CD4-positive, alpha-beta T cell treated with Interleukin-15 for 4 hours (primary cell): ENCODE measurements at places on chromosomes 2 and 18.

- DNase-seq: no peak
These were observed 77.8 kb downstream of the NCKAP5 start for GRCh38 chr2:133490411-133490980.

- DNase-seq: no peak
These were observed at the start of gene TFPI for GRCh38 chr2:187554011-187554703. TFPI (minus strand) TSS chr2:187554435; CDS start chr2:187503768, 50,667 bp downstream.

DNA sequence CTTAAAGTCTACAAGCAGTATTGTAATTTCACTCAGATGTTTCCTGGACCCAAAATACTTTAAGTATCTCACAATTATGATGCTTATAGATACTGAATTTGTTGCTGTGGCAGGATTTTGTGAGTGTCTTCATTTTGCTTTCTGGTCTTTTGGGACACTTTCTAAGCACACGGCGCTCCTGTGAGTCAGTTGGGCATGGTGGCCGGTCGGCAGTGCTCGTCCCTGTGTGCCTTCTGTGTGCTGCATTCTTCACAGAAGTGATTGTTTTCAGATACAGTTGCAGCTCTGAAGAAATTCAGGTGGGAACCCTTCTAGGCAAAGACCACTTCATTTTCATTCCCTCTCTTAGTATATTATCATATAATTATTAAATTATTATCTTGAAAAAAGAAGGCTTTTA is 273.3 kb downstream of the ZNF407 start:
- DNase-seq: no peak

DNA sequence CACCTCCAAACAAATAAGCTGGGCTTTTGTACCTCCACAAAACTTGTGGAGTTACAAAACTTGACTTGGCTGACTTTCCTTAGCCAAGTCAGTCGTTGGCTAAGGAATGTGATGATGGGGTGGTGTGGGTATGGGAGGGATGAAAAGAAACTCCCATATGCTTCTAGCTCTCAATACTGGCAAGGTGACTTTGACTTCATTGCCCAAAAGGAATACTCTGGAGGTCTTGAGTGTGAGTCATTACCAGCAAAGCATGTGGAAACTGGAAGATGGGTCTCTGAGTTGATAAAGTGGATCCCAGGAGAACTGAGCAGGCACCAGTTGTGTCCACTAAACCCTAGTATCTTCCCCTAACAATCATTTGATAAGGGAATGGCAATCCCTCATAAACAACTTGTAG is 226.7 kb downstream of the GULP1 start:
- DNase-seq: no peak

DNA sequence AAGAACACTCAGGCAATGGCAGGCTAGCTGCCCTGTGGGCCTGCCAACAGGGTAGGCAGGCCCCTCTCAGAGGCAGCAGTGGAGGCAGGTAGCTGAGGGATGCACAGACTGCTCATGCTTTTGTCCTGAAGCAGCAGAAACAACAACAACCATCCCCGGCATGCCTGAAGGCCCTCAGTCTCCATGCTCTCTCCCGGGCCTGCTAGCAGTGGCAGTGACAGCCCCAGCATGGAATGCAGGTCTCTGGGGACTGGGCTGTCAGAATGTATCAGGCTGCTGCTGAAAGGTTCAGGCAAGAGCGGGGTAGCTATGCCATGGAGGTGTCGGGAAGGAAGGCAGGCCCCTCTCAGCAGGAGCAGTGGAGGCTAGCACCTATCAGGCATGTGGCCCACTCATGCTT is 209.8 kb downstream of the KCNJ3 start:
- DNase-seq: no peak

DNA sequence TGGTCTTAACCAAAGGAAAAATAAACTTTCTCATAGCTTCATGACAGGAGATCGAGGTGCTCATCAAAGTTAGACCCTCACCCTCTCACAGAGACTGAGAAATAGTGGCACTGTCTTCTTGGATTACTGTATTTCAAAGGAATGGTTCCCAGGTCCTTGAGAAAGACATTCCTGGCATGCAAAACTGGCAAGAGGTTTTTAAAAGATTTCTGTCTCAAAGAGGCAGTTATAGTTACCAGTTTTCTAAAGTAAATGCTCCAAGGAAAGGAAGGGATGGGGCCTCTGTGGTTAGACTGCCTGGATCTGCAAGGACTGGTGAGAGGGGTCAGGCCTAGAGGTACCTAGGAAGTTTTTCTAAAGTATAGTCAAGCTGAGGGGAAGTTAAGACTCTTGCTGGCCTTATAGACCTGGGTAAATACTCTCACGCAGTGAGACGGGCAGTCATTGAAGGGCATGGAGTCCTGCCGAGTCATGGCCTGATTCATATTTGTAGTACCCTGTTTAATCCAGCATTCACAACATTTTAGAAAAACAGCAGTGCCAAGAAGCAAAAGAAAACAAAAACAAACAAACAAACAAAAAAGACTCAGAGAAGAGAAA is 226.1 kb downstream of the DOK6 start:
- no peak for DNase-seq

DNA sequence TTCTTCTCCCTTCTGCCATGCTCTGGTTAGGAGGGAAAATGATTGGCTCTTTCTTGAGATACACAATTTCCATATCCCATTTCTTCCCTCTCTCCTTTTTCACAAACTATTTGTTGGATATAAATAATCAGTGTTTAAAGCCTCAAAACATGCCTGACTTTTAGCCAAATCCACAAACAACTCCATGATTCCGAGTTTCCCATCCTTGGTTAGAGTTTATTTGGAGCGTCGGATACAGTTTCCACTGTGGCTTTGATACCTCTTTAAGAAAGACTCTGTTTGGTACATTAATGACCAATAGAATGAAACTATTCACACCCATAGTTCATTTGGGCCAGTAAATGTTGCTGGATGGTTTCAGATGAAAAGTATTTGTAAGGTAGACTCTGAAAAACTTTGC is 5.9 kb upstream of the FHL2 start:
- no peak for DNase-seq

GRCh38 chr18:78821396-78821795 is 158.2 kb upstream of the SALL3 start:
- no peak for DNase-seq

DNA sequence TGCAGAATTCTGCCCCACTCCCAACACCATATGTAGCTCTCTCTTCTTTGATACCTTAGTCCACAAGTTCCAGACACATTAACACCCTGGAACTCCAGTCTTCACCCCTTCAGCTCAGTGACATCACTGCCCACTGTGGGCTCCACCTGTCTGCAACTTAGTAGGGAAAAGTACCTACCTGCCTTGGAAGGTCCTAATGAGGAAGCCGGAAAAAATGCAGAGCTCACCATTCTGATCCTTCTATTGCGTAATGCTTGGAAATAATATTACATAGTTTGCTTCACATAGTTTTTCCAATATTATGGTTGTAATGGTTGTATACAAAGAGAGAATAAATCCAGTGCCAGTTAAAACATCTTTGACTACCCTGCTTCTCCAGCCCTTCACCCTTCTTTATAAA is 738.4 kb downstream of the RNF144A start:
- no peak for DNase-seq

DNA sequence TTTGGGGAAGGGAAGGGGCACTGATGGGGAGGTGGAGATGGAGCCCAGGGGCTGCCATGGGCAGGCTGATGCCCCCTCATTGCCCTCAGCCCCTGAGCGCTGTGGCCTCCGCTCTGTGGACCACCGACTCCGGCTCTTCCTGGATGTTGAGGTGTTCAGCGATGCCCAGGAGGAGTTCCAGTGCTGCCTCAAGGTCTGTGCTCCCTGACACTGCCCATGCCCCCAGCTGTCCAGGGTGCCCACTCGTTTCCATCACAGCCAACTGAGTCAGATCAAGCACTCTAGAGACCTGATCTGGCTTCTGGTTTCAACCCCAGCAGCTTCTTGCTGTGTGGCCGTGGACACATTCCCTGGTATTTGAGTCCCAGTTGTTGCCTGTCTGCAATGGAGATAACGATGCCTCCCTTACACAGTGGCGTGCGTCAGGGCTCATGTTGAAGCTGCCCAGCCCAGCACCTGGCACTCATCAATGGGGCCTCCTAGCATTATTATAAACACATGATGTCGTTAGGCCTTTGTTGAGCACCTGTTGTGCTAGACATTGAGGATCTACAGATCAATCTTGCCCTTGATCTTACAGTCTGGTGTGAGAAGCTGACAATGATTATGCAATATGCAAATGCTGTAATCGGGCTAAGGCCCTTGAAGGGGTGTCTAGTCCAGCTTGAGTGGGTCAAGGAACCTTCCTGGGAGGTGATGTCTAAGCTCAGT is 14.4 kb downstream of the STK11IP start:
- DNase-seq: no peak

- no peak for DNase-seq
These were observed 31.3 kb downstream of the KIAA2012 start for GRCh38 chr2:202104286-202104870.

GRCh38 chr2:97858442-97858841 is 137.3 kb downstream of the TMEM131 start:
- no peak for DNase-seq

GRCh38 chr2:215664847-215665525 is 229.1 kb upstream of the FN1 start:
- no peak for DNase-seq

DNA sequence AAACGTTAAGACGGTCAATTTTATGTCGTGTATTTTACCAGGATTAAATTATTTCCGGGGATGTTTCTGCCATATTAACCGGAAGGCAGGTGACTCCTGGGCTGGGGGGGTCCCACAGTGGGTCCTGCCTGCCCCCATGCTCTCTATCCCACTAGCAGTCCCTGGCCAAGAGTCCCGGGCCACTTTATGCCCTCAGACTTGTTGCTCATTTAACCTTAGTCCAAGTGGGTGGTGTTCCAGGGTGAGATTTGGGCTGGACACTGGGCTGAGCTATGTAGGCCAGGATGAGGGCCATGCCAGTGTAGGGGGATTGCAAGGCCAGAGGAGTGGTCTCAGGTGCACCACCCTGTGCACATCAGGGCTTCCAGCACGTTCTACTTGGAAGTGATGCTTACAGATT is 24.1 kb downstream of the TWIST2 start:
- DNase-seq: no peak

DNA sequence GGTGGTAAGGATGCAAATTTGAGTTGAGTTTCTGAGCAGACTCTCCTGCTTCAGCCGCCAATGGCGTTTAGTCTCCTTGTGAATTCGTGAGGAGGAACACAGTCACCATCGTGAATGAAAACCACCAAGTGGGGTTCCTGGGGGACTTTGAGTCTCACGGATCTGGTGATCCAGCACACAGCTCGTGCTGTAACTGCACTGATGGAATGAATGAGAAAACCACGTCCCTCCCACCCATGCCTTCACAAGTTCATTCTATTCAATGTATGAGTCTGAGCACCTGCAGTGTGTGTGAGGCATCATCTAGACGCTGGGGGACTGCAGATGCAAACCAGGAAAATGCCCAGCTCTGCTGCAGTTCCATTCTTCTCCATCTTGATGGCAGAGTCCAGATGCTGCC is 127.9 kb downstream of the PIEZO2 start:
- no peak for DNase-seq

DNA sequence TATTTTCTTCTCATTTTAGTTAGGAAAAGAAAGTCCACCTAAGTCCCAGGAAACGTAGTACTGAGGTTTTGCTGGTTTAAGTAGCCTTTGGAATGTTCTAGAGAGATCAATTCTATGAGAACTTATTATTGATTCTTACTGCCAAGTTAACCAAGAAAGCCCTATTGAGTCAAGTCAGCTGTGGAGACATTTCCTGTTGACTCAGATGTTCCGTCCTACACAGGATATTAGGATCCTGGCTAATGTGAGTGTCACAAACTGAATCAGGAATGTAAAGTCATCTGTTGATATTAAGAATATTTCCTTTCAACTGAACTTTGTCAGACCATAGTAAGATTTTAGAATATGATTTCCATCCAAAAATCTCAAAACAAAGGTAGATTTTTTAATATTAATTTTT is 654.3 kb downstream of the LRRTM4 start:
- DNase-seq: no peak

DNA sequence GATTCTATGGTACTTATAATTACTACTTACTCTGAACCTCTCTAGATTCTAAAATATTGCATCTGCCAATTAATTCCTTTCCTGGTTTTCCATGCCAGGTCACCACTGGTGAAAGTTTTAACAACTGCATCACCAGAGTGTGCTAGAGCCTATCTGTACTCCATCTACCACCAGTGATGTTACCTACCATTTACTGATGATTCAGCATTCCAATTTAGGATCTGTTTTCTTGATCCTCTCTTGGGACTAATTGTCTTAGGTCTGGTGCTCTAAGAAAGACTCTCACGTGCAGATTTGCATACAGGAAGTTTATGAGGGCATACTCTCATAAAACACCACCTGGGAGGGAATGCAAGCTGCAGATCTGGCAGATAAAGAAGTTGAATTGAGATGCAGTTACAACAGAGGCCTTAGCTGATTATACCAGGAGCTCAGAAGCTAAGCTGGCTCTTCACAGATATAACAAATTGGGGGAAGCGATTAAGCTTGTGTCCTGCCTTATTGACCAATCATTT is 347.6 kb upstream of the VRK2 start:
- DNase-seq: no peak

GRCh38 chr2:219003979-219004378 is 10.8 kb upstream of the CRYBA2 start:
- no peak for DNase-seq

DNA sequence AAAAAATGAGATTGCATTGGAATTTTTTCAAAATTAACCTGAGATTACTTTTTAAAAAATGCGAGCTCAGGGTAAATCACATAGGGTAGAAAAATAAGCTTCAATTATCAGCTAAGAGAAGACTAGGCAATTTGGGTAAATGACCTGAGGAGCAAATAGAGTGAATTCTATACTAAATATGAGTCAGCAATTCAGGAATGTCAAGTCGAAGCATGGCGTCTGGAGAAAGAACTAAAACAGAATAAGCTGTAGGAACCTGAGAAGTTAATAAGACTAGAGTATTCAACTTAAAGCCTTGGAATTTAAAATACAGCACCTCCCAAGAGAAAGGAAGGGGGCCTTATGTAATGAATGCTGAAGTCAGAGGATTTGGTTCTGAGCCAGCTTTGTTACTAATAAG is 487.0 kb downstream of the SUCLG1 start:
- no peak for DNase-seq

GRCh38 chr2:58099096-58099769 is 52.6 kb downstream of the VRK2 start:
- DNase-seq: no peak

GRCh38 chr18:11823545-11823944 is 27.7 kb upstream of the CHMP1B start:
- DNase-seq: no peak

- no peak for DNase-seq
These were observed 33.7 kb downstream of the YES1 start for GRCh38 chr18:778194-778927.

GRCh38 chr2:1437537-1437936 is 24.3 kb downstream of the TPO start:
- no peak for DNase-seq

- DNase-seq: no peak
These were observed 32.3 kb downstream of the CYP26B1 start for GRCh38 chr2:72115110-72116080.

GRCh38 chr2:197513915-197514314 is 2.0 kb upstream of the MOB4 start:
- DNase-seq: no peak

DNA sequence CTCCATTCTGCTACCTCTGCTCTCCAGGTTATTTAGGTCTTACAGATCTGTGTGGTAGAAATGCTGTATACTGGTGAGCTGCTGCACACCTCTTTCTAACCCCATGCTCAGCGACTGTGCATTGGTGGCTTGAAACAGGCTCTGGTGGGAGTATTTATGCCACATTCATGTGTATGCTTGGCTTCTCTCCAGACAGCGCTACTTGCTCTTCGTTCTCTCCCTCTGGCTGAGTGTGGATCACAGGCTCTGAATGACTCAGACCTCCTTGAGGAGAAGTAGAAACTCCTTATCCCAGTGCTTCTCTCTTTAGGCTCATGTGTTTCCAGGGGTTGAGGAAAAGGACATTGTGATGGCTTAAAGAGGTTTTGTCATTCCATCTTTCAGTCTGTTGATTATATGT is 54.9 kb downstream of the FHOD3 start:
- no peak for DNase-seq
